ENCODE measurements at places on chromosomes 4 and X. TPM values are rescaled to one million over a fixed set of nuclear protein-coding genes. Genes with fewer than 3 reads are reported as not detected.

EPHA5 gene
- 3.7 TPM for total RNA-seq

GLRA2 gene
- not detected for total RNA-seq

SLC25A43 gene
- total RNA-seq: 11.4 TPM

PYURF gene
- total RNA-seq: 53.5 TPM

CENPVL1 gene
- not detected for total RNA-seq

SH2D1A gene
- total RNA-seq: not detected

NOX1 gene
- total RNA-seq: not detected

SRPK3 gene
- total RNA-seq: 0.44 TPM

SLC6A8 gene
- total RNA-seq: 16.4 TPM

RNF212 gene
- 0.72 TPM for total RNA-seq

TEC gene
- 0.72 TPM for total RNA-seq

PCSK1N gene
- total RNA-seq: not detected

ARSH gene
- not detected for total RNA-seq

HAND2 gene
- 70.2 TPM for total RNA-seq

GUCY1A1 gene
- total RNA-seq: 0.14 TPM

MTMR8 gene
- not detected for total RNA-seq

CCSER1 gene
- 0.14 TPM for total RNA-seq

MAGEA9B gene
- not detected for total RNA-seq

GAGE12H gene
- total RNA-seq: not detected

PCDH19 gene
- total RNA-seq: under 0.01 TPM

PTTG2 gene
- not detected for total RNA-seq

SPOCK3 gene
- total RNA-seq: not detected

COL4A5 gene
- total RNA-seq: 90.6 TPM

AADAT gene
- total RNA-seq: 6.3 TPM

GPR101 gene
- total RNA-seq: not detected

BEND4 gene
- total RNA-seq: not detected

CACNA1F gene
- total RNA-seq: not detected

VEGFD gene
- total RNA-seq: 0.14 TPM

AMELX gene
- total RNA-seq: not detected

ADH1A gene
- not detected for total RNA-seq

RAB39B gene
- total RNA-seq: 0.14 TPM

CLDN34 gene
- not detected for total RNA-seq

XAGE2 gene
- not detected for total RNA-seq

POU4F2 gene
- not detected for total RNA-seq

LRAT gene
- total RNA-seq: not detected

MAOA gene
- 1.0 TPM for total RNA-seq

ARMCX4 gene
- 2.2 TPM for total RNA-seq

TLR1 gene
- total RNA-seq: 0.44 TPM

GUCY1B1 gene
- total RNA-seq: 0.86 TPM

SAT1 gene
- 80.5 TPM for total RNA-seq

OTC gene
- not detected for total RNA-seq

RAI2 gene
- under 0.01 TPM for total RNA-seq

SEC31A gene
- 403 TPM for total RNA-seq

SMIM43 gene
- not detected for total RNA-seq

EVC gene
- total RNA-seq: 64.7 TPM

IQCM gene
- total RNA-seq: not detected

ESX1 gene
- total RNA-seq: not detected

PAGE1 gene
- total RNA-seq: not detected

MAP7D2 gene
- total RNA-seq: 0.22 TPM

WDR44 gene
- 29.1 TPM for total RNA-seq

SLC26A1 gene
- total RNA-seq: 0.22 TPM

IGSF1 gene
- 0.29 TPM for total RNA-seq

Data from placental pericyte (primary cell).